ENCODE measurements at places on chromosomes 6 and 20.
A peak's percentile ranks its signal among the peaks of the same experiment; 100 is the strongest.

DNA sequence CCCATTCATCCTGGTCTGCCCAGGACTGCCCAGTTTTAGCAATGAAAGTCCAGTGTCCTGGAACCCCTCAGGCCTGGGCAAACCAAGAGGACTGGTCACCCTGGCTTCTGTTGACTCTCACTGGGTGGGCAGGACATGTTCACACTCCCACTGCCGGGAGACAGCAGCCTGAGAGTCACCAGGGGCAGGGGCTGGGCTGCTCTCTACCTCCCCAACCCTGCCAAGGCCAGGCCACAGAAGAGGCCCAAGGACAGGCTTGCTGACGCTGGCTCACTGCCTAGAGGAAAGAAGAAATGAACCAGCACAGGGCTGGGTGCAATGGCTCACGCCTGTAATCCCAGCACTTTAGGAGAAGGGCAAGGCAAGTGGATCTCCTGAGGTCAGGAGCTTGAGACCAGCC is 36.9 kb downstream of the C20orf203 start:
- ATAC-seq, result no peak

DNA sequence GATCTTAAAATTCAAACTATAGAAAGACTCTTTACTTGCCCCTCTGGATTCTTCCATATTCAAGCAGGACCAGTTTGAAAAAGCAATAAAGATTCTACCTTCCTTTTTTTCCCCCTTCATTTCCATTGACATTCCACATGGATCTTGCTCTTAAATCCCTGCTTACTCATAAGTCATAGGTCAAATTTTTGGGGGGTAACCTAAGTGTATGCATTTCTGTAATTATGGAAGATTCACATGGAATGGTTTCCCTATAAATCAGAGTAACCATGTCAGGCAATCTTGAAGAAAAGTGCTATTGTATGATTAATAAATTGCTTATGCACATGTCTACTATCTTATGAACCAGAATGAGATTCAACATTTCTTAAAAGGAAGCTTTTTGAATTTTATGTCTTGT is 551.0 kb downstream of the HAO1 start:
- no peak for ATAC-seq

- ATAC-seq, result no peak
Measured at GRCh38 chr6:22078802-22079545, 217.9 kb downstream of the PRL start.

- ATAC-seq, result no peak
Measured at GRCh38 chr6:121670511-121670910, 235.1 kb downstream of the GJA1 start.

DNA sequence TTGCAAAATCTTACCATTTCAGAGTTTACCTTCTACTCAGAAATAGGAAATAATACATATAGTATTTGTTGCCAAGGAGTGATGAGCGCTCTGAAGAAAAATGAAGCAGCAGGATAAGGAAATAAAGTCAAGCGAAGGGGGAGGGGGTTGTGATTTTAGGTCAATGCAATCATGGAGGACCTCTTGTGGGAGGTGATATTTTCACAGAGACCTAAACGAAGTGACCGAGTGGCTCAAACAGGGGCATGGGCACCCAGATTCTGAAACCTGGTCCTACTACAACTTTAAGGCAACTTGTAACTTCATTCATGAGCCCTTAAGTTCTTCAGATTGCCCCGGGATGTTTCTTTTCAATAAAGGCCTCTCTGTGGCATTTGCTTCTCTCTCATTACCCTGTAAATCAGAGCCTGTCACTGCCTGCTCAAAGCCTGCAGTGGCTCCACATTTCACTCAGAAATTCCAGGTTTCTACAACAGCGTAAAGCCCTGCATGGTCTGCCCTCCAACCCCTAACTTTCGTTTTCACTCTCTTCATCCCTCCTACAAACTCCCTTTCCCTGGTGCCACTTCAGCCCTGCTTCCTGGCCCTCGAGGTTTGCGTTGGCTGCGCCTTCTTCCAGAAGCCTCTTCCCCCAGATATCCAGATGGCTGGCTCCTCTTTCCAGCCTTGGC is 162.7 kb downstream of the TBC1D7 start:
- peak; percentile 18 for ATAC-seq

DNA sequence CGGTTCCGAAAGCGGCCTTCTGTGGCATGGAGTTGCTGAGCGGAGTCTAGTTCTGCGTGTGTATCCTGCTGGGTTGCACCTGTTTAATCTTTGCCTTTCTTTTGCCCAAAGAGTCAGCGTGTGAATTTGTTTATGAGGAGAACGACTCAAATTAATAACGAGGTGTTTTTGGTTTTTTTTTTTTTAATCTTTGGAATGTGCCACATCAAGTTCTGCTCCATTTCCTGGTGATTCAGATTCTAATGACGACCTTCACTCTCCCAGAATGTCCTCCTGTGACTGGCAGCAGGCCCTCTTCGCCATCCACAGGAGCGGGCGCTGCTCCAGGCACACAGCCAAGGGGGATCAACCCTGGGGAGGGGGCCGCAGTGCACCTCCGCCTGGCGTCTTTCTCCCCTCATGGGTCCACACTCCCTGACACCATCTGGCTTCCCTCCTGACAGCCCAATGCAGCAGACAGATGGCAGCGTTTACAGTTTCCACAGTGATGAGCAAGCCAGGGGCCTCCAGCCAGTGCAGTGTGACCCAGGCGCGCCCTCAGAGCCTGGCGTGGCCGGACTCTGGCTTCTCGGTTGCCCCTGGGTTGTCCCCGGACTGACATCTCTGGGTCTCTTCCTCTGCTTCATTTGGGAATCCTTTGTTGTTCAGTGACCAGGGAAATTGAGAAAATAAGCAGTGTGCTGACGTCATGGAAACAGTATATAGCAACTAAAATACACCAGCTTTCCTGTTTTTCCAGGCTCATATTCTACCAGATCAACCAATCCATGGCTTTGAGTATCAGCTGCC is 27.5 kb upstream of the AFDN start:
- ATAC-seq, result peak; percentile 65

DNA sequence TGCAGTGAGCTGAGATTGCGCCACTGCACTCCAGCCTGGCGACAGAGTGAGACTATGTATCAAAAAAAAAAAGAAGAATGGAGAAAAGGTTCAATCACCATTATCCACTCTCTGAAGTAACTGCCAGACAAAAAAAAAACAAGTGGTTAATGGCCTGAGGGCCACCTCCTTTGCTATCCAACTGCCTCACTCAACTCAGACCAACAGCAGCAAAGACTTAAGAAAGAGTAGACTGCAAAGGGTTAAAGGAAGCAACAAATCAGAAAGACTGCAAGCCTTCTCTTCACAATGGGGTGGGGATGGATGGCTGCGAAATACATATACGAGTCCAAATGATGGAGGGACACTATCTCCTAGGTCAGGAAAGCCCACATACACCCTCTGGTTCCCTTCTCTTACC is 3.2 kb downstream of the NFS1 start:
- ATAC-seq, result no peak

- ATAC-seq, result no peak
Measured at GRCh38 chr20:36367907-36368799, 62.0 kb downstream of the DLGAP4 start.

Data from motor neuron (in vitro differentiated cells).